A375 (cell line): ENCODE measurements at places on chromosomes 3 and 15. TPM values are rescaled to one million over a fixed set of nuclear protein-coding genes. Genes with fewer than 3 reads are reported as not detected.

The STRC gene
- 0.21 TPM in 1 of 2 replicates, not detected in the other for total RNA-seq

The TPRG1 gene
- total RNA-seq, result 0.08 TPM in 1 of 2 replicates, not detected in the other

The BFSP2 gene
- 0.27 TPM in 1 of 2 replicates, not detected in the other for total RNA-seq

The FRMD5 gene
- 10.7 and 14.9 TPM in 2 replicates for total RNA-seq

The GOLGA8S gene
- total RNA-seq, result not detected in 2 replicates

The EXOSC7 gene
- total RNA-seq, result 67.9 and 69.1 TPM in 2 replicates

The GNAT1 gene
- not detected in 2 replicates for total RNA-seq

The GP5 gene
- total RNA-seq, result not detected in 2 replicates

The SPTSSB gene
- not detected in 2 replicates for total RNA-seq

The MYZAP gene
- total RNA-seq, result 2.5 and 2.6 TPM in 2 replicates

The RHOV gene
- 3.7 and 5.9 TPM in 2 replicates for total RNA-seq

The WHAMM gene
- 4.3 and 4.7 TPM in 2 replicates for total RNA-seq

The PLIN1 gene
- total RNA-seq, result not detected in 2 replicates

The SLC22A14 gene
- total RNA-seq, result 0.29 TPM in 1 of 2 replicates, not detected in the other

The AMT gene
- 1.8 and 2.0 TPM in 2 replicates for total RNA-seq

The GOLGA8R gene
- total RNA-seq, result 0.19 TPM in 1 of 2 replicates, not detected in the other

The AVEN gene
- total RNA-seq, result 21.3 and 23.7 TPM in 2 replicates

The ADGRG7 gene
- total RNA-seq, result not detected in 2 replicates

The GPX1 gene
- 431 and 518 TPM in 2 replicates for total RNA-seq

The GJD2 gene
- not detected in 2 replicates for total RNA-seq

The RASGRF1 gene
- total RNA-seq, result 0.45 and 1.5 TPM in 2 replicates

The DUOXA2 gene
- total RNA-seq, result not detected in 2 replicates

The ZPLD1 gene
- 0.21 TPM in 1 of 2 replicates, not detected in the other for total RNA-seq
